Activated CD4-positive, alpha-beta T cell treated with anti-CD3 and anti-CD28 coated beads for 4 hours (primary cell): ENCODE measurements at places on chromosomes 4 and X.

GRCh38 chr4:119038116-119038841 lies 97.4 kb upstream of the MYOZ2 start:
- no peak for DNase-seq

DNA sequence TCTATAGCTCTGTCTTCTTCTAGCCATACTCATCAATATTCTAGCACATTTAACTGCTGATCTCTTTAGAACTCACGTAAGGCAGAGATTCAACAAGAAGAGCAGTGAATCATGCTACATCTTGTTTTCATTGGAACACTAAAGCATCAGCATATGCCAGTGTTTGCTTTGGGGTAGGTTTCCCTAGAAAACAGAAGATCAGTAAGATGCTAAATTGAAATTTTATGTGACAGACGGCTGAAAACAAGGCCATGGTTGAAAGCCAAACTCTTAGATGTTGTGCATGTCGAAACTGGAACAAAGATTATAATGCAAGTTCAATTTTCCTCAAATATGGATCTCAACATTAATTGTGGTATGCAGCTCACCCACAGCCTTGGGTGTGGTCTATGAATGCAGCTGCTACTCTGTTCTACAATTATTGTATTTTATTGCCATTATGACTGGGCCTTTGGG lies 107.6 kb downstream of the PDLIM5 start:
- DNase-seq = no peak

DNA sequence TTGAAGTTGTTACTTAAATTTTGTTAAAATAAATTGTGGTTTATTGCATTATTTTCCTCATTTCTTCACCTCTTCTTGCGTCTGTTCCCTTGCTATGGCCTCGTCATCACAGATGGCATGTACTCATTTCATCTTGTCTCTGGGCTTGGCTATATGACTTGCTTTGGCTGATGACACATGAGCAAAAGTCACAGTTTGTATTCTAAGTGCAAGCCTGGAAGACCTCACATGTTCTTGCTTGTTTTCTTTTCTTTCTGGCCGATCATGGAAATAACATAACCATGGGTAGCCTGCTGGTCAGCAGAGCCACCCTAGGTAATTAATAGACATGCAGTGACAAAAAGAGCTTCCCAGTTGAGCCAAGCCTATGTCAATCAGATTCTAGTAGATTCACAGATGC lies 527.9 kb downstream of the SPRY1 start:
- DNase-seq = no peak

GRCh38 chrX:135572436-135572835 lies 52.0 kb downstream of the INTS6L start:
- DNase-seq = no peak

GRCh38 chrX:69034451-69034850 lies 130.8 kb downstream of the PJA1 start:
- no peak for DNase-seq

GRCh38 chr4:83118869-83119268 lies 4.3 kb upstream of the PLAC8 start:
- no peak for DNase-seq

GRCh38 chr4:75054078-75054477 lies 121.2 kb downstream of the PARM1 start:
- DNase-seq = no peak

- DNase-seq = no peak
Observed at GRCh38 chr4:167282171-167282864, 48.0 kb upstream of the SPOCK3 start.

DNA sequence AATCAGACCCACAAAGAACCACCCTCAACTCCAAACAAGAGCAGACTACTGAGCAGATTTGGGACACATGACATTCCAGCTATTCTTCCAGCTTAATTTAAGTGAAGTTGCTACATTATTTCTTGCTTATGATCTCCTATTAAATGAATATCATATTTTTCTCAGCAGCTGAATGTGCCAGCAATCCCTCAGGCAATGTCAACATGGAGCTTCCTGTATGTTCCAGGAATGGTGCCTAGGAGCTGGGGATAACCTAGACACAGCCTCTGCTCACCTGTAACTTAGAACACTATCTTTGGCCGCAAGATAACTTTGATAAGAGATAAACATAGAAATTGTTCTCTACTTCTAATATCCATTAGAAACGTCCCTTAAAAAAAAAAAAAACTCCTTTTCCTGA lies 274.4 kb upstream of the RASGEF1B start:
- DNase-seq = no peak

- no peak for DNase-seq
Observed at GRCh38 chrX:78747971-78748370, 451 bp downstream of the LPAR4 start.
